ENCODE measurements at places on chromosomes 2 and 18.

DNA sequence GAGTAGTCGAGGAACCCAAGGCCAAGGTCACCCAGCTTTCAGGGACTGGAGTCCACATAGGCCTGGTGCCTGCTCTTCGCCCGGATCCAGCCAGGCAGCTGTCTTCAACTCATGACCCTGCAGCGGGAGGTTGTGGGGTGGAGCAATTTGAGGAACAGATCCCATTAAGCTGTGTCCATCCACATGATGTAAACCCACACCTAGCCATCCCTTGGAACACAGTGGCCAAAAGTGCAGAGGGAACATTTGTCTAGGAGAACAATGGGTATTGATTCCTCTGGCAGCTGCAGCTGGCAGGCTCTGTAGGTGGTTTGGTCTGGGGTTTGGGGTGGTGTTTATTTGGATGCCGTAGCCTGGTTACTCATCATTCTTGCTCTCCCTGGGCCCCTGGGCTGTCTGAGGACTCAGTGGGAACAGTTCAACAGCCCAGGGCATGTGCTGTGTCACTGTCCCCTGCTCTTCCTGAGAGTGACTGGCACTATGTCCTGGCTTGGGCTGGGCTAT lies 99.4 kb downstream of the TFCP2L1 start:
- DNase-seq = no peak

DNA sequence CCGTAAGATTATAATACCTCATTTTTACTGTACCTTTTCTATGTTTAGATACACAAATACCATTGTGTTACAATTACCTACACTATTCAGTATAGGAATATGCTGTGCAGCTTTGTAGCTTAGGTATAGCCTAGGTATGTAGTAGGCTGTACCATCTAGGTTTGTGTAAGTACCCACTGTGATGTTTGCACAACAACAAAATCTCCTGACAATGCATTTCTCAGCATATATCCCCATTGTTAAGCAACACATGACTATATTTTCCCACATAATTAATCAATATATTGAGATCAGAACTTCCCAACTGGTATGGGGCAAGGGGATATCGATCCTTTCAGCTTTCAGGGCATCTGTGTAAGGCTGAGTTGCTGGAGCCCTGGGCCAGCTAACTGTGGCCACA lies 106.3 kb upstream of the OTX1 start:
- DNase-seq = no peak

- no peak for DNase-seq
Measured at GRCh38 chr2:22420076-22420475, 964.9 kb upstream of the KLHL29 start.

GRCh38 chr18:10162340-10162739 lies 248.5 kb downstream of the VAPA start:
- DNase-seq = no peak

DNA sequence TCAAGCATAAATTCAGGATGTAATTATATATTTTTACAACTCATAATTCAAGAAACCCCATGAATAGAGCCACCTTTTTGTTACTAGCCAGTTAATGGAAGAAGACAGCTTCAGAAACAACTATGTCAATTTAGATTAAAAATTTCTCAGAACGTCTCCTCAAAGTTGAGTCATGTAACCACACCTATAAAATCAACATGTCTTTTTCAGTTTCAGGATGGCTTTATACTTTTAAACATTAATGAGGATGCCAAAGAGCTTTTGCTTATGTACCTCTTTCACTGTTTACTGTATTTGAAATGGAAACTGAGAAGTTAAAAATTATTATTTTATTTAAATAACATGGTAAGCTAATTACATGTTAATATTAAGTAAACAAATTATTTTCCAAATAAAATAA lies 280.1 kb downstream of the PTH2R start:
- no peak for DNase-seq

DNA sequence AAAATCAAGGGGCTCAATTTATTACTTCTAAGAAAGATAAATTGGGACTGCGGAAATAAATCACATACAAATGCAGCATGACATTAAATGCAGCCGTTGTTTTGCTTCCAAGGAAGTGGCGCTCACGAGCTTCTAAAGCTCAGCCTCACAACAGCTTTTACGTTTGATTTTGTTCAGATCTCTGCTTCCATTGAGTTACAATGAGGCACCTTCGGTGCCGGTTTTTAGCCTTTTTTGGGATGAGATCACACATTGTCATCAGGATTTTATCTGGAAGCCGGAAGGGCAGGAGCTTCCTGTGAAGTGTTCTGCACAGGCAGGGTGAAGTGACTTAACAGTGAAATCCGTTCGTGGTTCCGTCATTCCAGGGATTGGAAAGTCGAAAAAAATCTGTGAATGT lies 209.8 kb downstream of the DCDC2C start:
- DNase-seq = no peak

GRCh38 chr2:230042195-230042594 lies 26.5 kb downstream of the SLC16A14 start:
- DNase-seq = no peak

DNA sequence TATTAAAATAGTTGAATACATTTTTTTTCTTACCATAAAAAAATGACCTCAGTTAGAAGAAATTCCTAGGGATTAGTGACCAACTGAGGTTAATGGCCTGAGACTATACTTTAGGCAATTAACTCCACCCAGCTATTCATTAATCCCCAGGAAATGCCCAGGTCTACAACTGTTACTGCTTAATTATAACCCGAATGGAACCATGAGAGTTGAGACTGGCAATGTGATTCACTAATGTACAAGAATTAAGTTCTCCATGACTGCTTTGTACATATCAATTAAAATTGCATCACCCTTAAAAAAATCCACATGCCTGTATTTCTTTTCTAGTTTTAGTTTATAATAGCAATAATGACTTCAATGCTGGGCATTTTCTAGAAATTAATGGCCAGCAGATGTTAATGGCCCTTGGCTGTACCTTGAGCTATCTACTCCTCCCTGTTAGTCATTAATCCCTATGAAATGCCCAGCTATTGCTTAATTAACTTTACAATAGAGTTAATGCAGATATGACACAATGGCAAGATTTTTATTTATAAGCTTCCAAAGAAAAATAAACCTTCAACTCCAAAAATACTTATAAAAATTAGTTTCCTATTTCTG lies 44.1 kb downstream of the ERBB4 start:
- DNase-seq = no peak

DNA sequence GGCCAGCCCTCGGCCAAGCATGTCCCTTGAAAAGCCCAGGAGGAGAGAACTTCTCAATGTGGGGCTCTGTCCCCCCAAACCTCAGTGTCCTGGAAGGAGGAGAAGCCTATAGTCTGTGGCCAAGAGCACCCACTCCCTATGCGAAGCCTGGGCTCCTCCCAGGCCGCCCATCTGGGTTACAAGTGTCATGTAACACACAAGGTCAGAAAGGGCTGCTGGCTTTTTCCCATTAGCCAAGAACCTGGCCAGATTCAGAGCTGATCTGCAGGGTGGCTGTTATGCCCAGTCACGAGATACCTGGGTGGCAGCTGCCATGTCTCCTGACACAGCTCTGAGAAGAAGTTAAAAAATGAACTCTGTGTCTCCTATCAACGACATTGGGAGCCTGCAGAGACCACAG lies 170.7 kb downstream of the TNS1 start:
- DNase-seq = no peak

DNA sequence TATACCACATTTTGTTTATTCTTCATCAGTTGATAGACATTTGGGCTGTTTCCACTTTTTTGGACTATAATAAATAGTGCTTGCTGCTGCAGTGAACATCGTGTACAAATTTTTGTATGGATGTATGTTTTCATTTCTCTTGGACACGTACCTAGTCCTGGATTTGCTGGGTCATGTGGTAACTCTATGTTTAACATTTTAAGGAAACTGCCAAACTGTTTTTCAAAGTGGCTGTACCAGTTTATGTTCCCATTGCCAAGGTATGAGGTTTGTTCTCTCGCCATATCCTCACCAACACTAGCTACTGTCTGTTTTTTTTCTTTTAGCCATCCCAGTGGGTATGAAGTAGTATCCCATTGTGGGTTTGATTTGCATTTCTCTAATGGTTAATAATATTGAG lies 42.5 kb downstream of the GREB1L start:
- DNase-seq = no peak

DNA sequence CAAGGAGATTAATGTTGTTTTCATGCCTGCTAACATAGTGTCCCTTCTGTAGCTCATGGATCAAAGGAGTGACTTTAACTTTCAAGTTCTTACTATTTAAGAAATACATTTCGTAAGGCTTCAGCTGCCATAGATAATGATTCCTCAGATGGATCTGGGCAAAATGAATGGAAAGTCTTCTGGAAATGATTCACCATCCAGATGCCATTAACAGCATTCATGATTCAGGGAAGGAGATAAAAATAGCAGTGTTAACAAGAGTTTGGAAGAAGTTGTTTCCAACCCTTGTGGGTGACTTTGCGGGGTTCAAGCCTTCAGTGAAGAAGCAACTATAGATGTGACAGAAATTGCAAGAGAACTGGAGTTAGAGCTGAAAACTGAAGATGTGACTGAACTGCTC lies 17.0 kb downstream of the VRK2 start:
- DNase-seq = no peak

DNA sequence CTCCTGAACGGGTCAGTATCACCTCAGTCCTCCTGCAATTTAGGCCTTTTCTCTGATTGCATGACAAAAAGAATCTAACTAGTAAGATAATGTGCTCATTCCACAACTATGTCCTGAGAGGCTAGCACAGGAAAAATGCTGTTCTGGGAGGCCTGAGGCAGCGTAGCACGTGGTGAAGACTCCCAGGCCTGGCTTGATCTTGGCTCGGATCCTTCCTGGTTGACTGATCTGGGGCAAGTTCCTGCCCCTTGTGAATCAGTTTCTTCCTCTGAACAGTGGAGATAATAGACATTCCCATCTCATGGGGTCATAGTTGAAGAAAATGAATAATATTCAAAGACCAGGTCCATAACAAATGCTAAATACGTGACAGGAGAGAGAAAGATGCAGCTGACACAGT lies 12.3 kb downstream of the FBLN7 start:
- DNase-seq = no peak

GRCh38 chr2:177897278-177897677 lies 175.3 kb downstream of the PDE11A start:
- DNase-seq = no peak

GRCh38 chr2:165475277-165476004 lies 5.9 kb downstream of the CSRNP3 start:
- DNase-seq = no peak

GRCh38 chr2:85368921-85369320 lies 14.4 kb downstream of the ELMOD3 start:
- DNase-seq = no peak

DNA sequence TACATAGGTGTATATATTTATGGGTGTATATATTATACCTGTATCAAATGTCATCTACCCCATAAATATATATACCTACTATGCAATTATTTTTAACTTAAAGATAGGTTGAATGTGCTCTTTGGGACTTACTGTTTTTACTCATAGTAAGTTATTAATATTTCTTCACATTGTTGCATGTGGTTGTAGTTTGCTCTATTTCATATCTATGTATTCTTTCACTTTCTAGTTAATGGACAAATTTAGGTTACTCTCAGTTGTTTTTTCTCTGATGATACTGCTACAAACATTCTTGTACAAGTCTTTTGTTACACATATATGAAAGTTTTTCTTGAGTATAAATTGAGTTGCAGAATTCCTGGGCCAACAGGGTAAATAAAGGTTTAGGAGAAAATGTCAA lies 601.8 kb upstream of the ID2 start:
- DNase-seq = no peak

- DNase-seq = no peak
Measured at GRCh38 chr2:198595721-198596120, 791.3 kb downstream of the PLCL1 start.

DNA sequence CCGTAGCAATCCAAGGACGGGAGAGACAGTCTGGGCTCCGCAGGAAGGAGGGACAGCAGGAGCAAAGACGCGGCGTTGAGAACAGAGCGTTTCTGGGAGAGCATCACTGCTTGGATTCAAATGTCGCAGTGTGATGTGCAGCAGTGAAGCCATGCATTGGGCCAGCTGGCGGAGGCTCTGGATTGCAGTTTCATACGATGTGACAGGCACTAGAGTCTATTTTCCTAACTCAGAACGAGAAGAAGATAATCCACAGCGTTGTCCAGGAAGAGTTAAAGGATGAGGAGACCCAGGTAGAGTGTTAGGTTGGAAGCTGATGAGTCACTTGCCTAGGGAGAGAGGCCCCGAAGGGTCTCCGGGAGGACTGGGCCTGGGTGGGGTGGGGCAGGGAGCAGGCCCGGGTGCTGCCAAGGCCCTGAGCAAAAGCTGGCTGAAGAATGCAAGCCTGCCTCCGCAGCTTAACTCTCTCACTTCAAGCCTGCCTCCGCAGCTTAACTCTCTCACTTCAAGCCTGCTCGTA lies 17.7 kb upstream of the SEMA4C start:
- DNase-seq = no peak

DNA sequence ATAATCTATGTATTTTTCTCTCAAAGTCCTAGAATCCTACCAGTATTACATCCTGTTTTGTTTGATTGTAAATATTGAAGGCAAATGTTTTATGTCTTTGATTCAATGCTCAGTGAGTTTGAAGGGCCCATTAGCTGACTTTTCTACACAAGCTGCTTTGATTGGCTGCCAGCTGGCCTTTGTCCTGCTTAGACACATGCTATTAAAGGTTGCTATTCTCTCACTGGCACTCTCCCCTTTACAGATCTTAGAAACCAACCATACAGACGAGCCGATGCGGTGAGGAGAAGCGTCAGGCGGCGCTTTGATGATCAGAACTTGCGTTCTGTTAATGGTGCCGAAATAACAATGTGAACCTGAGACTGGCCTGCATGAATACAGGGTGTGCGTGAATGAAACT lies 69.7 kb downstream of the PRPF40A start:
- no peak for DNase-seq

DNA sequence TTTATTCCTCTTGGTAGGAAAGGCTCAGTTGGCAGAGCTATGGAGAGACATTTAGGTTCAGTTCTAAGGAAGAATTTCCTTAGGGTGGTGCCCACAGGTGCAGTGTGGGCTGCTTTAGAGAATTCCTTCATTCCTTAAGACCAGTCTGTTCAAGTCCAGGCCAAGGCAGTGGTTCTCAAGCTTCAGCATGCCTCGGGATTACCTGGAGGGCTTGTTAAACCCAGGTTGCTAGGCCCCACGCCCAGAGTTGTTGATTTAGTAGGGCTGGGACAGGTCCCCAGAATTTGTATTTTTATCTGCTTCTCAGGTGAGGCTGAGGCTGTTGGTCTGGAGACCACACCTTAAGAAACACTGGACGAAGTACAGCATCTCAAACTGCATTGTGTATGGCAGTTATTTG lies 68.9 kb downstream of the CERS6 start:
- DNase-seq = no peak

- no peak for DNase-seq
Measured at GRCh38 chr2:201466050-201466675, 14.6 kb downstream of the STRADB start.
